ENCODE measurements at places on chromosomes 7 and 10.
A peak's percentile ranks its signal among the peaks of the same experiment; 100 is the strongest.

DNA sequence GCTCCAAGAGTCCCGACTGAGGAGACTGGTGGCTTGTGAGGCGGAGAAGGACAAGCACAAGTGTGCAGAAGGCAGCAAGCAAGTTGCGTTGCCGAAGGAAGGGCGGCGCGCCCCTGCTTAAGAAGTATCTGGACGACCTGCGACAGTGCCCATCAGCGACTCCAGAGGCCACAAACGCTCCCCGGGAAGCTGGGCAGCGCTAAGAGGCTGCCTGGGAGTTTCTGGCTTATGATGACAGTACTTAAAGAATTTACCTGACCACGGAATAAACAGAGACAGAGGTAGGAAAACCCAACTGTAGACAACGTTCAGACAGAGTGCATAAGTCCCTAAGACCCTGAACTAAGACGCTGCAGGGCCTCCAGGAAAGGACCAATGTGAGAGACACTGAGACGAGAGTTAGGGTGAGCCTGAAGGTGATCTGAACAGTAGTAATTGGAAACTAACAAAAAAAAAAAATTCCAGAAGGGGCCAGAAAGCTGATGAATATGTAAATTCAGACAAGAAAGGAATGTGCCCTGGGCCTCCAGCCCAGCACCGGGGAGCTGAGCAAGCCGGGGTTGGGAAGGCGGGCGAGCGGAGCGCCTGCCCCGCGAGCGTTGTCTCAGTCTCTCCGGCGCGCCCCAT lies 1.0 kb downstream of the OSBPL3 start:
- DNase-seq: no peak

DNA sequence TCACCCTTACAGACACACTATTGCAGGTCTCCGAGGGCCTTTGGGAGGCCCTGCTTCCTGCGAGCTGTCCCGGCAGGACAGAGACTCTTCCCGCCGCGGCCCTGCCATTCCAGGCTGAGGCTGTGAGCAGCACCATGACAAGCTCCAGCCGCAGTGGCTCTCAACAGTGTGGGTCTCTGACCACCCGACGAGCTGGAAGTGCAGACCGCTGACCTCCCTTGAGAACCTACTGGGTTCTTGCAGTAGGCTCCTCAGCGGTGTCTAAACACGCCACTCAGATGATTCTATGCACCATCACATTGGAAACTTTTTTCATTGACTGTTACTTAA lies 303.4 kb downstream of the WDR37 start:
- no peak for DNase-seq

DNA sequence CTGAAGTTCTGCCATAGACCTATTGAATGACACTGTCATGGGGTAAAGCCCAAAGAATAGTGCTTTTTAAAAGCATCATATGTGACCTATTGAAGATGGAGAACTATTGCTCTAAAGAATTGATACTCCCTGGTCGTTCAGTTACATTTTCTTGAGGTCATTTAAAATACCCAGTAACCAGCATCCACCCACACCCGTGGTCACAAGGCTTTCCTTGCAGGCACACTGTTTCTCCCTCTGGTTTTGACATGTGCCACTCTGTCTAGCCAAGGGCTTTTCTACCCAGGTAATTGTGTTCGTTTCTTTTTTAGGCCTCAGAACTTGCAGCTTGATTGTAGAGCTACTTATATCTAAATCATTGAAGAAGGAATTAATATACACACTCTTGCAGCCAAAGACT lies 68.3 kb upstream of the LYZL2 start:
- DNase-seq: no peak

GRCh38 chr7:30646154-30646553 lies 36.1 kb downstream of the CRHR2 start:
- no peak for DNase-seq

DNA sequence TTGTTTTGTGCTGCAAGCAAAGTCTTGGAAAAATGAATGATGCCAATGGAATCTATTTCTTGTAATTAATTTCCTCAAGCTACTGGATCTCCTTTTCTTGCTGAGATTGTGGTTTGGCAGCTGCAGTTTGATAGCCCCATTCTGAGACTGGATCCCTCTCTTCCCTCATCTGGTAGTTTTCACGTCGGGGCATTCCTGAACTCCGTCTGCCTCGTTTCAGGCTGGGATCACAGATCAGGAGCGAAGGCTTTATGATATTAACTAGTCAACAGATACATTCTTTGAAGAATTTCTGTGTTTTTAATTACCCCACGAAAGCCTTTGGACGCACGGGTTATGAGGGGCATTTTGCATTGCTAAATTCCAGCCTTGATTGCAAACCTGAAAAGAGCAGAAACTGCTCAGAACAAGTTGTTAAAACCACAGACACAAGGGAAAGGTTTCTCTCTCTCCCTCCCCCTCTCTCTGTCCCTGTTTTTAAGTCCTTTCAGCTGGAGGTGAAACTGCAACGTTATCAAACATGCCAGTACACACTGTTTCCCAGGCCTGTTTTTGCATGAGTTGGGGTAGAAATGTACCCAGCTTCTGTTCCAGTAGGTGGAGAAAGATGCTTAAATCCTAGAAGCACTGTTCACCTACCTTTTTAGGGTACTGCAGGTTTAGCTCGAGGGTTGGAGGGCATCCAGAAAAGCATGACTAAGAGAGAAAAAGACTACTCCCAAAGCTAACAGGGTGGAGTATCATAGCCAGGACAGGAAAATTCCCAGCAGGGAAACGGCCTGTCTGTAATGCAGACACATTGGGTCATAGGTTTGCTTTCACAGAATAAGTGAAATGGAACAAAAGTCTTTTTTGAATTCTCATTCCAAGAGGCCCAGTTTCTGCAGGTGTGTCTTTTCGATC lies 124.3 kb downstream of the CUX1 start:
- peak; percentile 71 for DNase-seq

Data from epithelial cell of prostate (primary cell).